NCI-H460 (cell line): ENCODE measurements at places on chromosomes 7 and 10. TPM values are rescaled to one million over a fixed set of nuclear protein-coding genes. Genes with fewer than 3 reads are reported as not detected.

GRCh38 chr10:13462551-13462950 lies 66.3 kb downstream of the BEND7 start:
- DNase-seq, result no peak

The CABCOCO1 gene
- 0.22 TPM in 1 of 2 replicates, not detected in the other for total RNA-seq

DNA sequence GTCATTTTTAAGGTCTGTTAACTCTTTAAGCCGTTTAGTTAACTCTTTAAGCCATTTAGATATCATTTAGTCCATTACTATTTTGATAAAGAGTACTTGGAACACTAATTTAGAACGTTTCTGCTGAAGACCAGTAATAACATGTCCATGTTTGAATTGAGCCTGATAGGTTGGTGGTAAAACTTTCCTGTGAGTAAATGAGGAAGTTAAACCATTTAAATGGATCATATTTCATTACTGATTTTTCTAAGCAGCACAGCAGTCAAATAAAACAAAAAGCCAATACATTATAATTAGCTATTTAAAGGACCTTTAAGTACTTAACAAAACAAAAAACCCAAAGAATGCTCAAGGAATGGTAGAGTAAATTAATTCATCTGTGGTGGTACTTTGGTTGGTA lies 29.4 kb downstream of the PHTF2 start:
- no peak for DNase-seq

GRCh38 chr10:61784354-61785133 lies 117.0 kb upstream of the ARID5B start:
- DNase-seq, result no peak

DNA sequence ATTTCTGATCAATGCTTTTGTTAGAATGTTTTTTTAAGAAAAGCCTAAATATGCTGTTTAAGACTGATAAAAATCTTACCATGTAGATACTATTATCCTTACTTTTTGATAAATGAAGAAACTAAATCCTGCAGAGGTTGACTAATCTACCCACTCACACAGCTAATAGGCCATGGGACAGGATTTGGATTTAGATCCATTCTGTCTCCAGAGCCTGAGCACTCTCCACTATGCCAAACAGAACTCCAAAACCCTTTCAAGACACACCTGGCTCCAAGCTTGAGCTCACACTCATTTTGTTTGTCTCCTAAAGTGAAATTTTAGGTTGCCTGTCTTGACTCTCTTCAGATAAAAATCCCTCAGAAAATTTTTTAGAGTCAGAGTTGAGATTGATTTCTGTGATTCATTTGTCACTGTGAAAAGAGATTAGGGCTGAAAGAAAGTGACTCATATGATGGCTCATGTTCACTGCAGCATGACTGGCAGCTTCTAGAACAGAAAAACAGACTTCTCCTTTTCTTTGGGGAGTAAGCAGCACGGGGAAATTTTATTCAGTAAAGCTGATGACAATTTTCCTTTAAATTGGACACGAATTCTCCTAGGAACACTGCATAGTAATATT lies 132.3 kb upstream of the POT1 start:
- peak; percentile 69 for DNase-seq

GRCh38 chr10:77498210-77498609 lies 139.4 kb downstream of the KCNMA1 start:
- DNase-seq, result no peak

DNA sequence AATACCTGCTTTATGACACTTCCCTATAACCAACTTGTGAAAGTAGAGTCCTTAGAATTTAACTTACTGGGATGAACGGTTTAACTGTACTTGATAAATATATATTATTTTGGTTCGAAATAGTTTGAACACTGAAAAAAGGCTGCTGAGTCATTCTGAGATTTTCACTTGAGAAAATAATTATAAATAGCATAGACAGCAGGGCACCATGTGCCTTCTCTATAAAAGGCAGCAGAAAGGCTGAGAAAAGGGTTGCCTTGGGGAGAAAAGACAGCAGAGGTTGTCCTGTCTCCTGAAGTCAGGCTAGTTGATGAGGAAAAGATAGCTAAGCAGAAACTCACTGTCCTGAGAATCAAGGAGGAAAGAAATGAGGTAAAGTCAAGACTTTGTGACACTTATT lies 92.4 kb downstream of the CTTNBP2 start:
- DNase-seq, result no peak

The EPHB4 gene
- total RNA-seq, result 45.3 and 49.1 TPM in 2 replicates

DNA sequence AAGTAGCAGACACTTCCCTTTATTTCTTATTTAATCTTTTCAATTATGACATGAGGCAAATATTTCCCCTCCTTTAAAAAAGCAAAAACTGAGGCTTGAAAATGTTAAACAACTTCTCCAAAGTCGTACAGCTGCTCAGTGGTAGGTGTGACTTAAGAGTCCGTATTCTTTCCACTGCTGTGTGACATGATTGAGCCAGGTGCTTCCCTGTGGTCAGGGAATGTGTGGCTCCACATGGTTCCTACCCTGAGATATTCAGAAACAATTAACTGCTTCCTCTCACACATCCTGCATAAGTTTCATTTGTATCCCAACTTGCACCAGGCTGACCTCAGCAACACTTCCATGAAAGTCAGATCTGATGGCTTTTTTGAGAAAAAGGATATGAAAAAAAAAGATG lies 13.6 kb downstream of the OPALIN start:
- DNase-seq, result no peak

The SFTPD gene
- not detected in 2 replicates for total RNA-seq

GRCh38 chr7:73443548-73444255 lies 10.1 kb downstream of the FZD9 start:
- DNase-seq, result no peak

The FGL2 gene
- 0.66 and 1.7 TPM in 2 replicates for total RNA-seq

The MYL10 gene
- not detected in 2 replicates for total RNA-seq

The UNC5B gene
- total RNA-seq, result 50.9 and 55.2 TPM in 2 replicates

The SPDYE6 gene
- total RNA-seq, result not detected in 2 replicates

The COBL gene
- total RNA-seq, result 21.9 and 23.8 TPM in 2 replicates

DNA sequence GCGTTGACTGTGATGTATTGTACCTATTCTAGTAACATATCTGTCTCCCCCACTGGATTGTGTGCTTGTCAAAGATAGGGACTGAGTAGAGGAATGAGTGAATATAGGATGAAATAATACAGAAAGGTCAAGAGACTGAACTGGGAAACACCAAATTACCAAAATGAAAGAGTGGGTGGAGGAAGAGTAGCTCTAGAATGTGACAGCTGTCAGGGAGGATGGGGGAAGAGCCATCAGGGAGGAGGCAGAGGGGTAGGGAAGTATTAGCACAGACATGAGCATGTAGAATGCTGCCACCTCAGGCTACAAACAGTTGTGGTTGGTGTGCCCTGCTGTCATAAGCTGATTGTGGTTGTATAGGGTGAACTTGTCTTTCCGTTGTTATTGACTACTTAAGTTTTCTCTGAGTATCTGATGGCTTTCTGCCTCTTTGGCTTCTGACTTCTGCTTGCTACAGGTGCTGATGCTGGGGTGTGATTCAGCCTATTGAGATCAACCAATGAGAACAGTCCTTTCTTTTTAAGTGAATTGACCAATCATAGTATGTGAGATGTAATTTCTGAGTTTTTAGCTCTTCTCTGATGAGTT lies 5.6 kb downstream of the CCSER2 start:
- DNase-seq, result no peak

- DNase-seq, result no peak
Observed at GRCh38 chr10:52853704-52854103, 81.1 kb upstream of the MBL2 start.

DNA sequence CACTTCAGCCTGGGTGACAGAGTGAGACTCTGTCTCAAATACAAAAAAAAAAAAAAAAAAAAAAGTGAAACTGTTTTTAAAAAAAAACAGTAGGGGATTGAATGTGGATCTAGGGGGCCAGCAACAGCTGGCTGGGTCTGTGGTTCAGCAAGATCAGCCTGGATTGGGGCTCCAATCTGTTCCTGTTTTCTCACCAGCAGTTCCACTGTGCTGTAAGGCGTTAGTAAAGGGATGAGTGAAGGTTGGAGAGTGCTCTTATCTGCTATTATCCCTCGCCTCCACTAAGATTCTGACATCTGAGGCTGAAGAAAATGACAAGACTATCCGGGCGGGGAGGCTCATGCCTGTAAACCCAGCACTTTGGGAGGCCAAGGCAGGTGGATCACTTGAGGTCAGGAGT lies 41.6 kb upstream of the GTF2IRD1 start:
- DNase-seq, result no peak

DNA sequence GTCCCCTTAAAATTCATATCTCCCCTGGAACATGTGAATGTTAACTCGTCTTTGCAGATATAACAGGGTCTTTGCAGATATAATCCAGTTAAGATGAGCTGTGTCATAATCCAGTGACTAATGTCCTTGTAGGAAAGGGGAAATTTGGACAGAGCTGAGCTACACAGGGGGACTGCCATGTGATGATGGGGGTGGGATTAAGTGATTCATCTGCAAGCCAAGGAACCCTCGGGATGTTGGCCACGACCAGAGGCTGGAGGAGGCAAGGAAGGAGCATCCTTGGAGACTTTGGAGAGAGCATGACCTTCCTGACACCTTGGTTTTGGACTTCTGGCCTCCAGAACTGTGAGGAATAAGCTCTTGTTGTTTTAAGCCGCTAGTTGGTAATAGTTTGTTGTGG lies 153.9 kb upstream of the PCBD1 start:
- no peak for DNase-seq

GRCh38 chr10:2925631-2926030 lies 141.7 kb upstream of the PFKP start:
- no peak for DNase-seq

GRCh38 chr10:99658622-99659030 lies 683 bp upstream of the ENTPD7 start:
- DNase-seq, result peak; percentile 26

The CCDC146 gene
- 0.27 and 0.58 TPM in 2 replicates for total RNA-seq

The MAGI2 gene
- total RNA-seq, result 1.1 and 1.7 TPM in 2 replicates

The ITGA8 gene
- total RNA-seq, result not detected in 2 replicates

GRCh38 chr7:84704380-84704779 lies 482.5 kb downstream of the SEMA3D start:
- DNase-seq, result peak; percentile 61

GRCh38 chr7:82567356-82567755 lies 123.8 kb upstream of the CACNA2D1 start:
- DNase-seq, result no peak

DNA sequence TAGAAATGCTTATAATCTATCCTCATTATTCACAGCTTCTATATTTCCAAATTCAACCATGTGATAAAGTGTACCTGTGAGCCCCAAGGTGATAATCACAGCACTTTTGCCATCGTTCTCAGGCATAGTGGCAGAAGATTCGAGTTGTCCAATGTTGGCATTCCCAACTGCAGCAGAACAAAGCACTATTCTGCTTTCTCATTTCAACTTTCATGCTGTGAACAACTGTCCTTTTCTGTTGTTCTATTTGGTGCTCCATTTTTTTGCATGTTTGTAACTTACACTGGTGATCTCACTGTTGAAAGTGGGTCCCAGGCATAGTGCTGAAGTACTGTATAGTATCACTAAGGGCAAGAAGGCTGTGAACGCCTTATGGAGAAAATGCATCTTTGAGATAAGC lies 438.2 kb downstream of the PAXIP1 start:
- no peak for DNase-seq

- DNase-seq, result no peak
Observed at GRCh38 chr7:24284699-24285506, 913 bp downstream of the NPY start.

DNA sequence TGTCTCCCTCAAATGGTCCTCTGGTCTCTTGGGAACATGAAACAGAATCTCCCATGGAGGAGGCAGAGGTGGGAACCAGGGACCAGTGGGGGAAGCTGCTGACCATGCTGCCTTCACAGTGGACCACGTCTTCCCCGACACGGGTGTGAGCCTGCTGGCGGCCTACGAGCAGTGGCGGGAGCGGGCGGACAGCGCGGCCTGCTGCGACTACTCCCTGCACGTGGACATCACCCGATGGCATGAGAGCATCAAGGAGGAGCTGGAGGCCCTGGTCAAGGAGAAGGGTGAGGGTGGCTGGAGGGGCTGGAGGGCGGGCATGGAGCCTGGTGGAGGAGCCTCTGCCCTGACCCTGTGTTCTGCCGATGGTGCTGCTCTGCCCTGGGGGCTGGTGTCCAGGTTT lies 8.0 kb downstream of the DPYSL4 start:
- DNase-seq, result no peak

- no peak for DNase-seq
Observed at GRCh38 chr10:119320981-119321380, 113.6 kb downstream of the GRK5 start.

DNA sequence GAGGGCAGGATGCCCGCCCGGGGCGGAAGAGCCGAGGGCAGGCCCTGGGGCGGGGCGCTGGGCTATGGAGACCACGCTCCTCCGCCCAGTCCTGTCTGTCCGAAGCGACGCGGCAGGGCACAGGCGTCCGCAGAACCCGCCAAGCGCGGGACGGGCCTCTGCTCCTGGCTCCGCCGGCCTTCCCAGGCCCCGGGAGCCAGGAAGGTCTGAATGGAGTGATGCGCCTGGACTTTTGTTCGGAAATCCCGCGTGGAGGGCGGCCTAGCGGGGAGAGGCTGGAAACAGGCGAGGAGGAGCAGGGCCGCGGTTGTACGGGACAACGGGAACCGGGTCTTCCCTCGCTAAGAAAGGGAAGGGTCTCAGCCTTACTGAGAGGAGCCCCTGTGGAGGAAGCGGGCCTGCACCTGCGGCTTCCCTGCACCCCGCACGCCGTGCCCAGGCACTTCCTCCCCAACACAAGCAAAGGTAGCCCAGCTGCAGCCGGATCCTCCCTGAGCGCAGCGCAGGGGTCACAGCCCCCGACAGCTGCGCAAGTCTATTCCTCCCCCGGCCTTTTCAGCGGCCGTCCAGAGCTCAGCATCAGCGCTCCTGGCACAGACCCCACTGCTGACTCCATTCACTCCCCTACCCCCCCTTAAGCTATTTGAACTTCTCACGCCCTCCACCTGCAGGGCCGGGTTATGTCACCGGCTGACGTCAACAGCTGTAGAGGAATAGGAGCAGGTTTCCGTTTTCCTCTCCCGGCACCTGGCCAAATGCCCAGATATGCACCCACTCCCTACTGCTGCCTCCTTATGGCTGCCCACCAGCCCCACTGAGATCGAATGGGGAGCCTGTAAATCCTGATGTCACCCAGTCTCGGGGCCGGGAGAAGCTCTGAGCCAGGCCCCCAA lies 143.2 kb upstream of the RET start:
- no peak for DNase-seq

- DNase-seq, result no peak
Observed at GRCh38 chr7:143395187-143396149, 13.2 kb downstream of the EPHA1 start.

The SLIT1 gene
- total RNA-seq, result 0.27 TPM in 1 of 2 replicates, not detected in the other

GRCh38 chr7:33075818-33076518 lies 13.4 kb upstream of the NT5C3A start:
- DNase-seq, result no peak

The MCM10 gene
- total RNA-seq, result 9.8 and 10.1 TPM in 2 replicates

DNA sequence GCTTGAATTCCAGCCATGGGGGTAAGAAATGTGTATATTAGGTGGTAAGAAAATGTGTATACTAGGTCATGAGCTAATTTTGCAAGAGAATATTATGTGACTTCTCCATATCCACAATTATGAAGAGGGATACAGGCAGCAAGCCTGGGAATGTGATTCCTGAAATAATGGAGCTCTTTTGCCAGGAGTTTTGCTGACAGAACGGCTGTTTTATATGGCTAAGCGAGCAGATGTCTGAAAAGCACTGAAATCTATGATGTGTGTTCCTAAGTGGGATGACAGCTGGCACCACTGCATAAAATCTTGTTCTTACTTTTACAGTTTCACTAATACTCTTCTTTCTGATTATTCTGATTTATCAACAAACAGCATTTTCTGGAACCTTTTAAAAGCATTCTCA lies 386.0 kb upstream of the HPS1 start:
- DNase-seq, result no peak

- DNase-seq, result no peak
Observed at GRCh38 chr10:113115556-113115955, 165.5 kb downstream of the TCF7L2 start.

The TAF6 gene
- total RNA-seq, result 41.0 and 42.7 TPM in 2 replicates

- no peak for DNase-seq
Observed at GRCh38 chr10:101062232-101063049, 652 bp downstream of the KAZALD1 start.

The CISD1 gene
- 71.7 and 77.7 TPM in 2 replicates for total RNA-seq
